Activated T-cell treated with anti-CD3 and anti-CD28 coated beads, Interleukin-2, amount 50 U/mL, for 4 hours (primary cell): ENCODE measurements at places on chromosomes 2 and 18. TPM values are rescaled to one million over a fixed set of nuclear protein-coding genes. Genes with fewer than 3 reads are reported as not detected.

- no peak for DNase-seq
These were observed 73.6 kb downstream of the NRP2 start for GRCh38 chr2:205755923-205756322.

- DNase-seq, result no peak
These were observed 2127.8 kb upstream of the CELF4 start for GRCh38 chr18:39693359-39693758.

DNA sequence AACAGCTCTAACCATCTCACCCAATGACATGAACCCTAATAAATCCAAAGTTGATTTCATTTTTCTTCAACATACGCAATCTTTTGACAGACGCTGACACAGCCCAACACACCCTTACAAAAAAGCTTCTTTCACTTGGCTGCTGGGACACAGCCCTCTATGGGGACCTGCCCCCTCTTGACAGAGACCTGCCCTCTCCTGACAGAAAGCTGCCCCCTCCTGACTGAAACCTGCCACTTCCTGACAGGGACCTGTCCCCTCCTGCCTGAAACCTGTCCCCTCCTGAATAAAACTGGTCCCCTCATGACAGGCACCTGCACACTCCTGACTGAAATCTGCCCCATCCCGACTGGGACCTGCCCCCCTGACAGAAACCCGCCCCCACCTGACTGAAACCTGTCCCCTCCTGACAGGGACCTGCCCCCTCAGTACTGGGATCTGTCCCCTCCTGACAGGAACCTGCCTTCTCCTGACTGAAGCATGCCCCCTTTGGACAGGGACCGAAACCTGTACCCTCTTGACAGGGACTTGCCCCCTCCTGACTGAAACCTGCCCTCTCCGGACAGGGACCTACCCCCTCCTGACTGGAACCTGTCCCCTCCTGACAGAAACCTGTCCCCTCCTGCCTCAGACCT is 87.9 kb downstream of the PXDN start:
- no peak for DNase-seq

The DBI gene
- 99.8 TPM for total RNA-seq

The SERPINB7 gene
- total RNA-seq, result not detected

The ICOS gene
- 213 TPM for total RNA-seq

The GPR45 gene
- not detected for total RNA-seq
